Activated gamma-delta T cell treated with anti-CD3 and anti-CD28 coated beads, Interleukin-2, amount 50 U/mL, for 16 hours (primary cell): ENCODE measurements at places on chromosomes 13 and 19.

DNA sequence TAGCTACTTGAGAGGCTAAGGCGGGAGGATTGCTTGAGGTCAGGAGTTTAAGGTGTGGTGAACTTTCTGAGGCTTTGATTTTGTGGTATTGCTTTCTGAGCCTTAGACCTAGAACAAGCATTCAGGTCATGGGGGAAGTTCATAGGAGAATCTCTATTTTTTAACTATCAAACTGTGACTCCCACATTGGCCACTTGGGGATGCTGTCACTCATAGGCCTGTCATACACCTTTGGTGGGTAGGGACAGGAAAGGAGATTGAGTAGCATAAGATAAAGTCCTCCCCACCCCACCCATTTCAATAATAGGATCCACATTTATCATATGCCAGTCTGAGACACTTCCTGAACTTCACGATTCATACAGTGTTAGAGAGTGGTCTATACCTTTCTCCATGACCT is 41.9 kb upstream of the PSG2 start:
- no peak for DNase-seq

- no peak for DNase-seq
Observed at GRCh38 chr13:74171641-74172040, 37.4 kb upstream of the KLF12 start.

DNA sequence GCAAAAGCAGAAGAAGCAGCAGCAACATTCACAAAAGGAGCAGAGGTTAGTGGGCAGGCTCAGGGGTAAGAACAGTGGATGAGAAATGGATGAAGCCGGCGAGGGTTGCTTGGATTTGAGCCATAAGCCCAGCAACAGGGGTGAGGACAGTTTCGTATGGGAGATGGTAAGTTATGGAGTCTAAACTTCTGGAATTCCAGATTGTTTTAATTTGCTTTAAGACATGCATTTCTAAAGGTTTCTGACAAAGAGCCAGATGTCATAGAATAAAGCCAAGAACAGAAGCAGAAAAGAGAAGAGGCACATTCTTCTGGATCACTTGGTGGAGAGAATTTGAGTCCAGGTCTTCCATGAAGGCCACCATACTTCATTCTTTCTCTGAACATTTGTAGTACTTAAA is 76.6 kb downstream of the TNFSF11 start:
- DNase-seq: no peak

DNA sequence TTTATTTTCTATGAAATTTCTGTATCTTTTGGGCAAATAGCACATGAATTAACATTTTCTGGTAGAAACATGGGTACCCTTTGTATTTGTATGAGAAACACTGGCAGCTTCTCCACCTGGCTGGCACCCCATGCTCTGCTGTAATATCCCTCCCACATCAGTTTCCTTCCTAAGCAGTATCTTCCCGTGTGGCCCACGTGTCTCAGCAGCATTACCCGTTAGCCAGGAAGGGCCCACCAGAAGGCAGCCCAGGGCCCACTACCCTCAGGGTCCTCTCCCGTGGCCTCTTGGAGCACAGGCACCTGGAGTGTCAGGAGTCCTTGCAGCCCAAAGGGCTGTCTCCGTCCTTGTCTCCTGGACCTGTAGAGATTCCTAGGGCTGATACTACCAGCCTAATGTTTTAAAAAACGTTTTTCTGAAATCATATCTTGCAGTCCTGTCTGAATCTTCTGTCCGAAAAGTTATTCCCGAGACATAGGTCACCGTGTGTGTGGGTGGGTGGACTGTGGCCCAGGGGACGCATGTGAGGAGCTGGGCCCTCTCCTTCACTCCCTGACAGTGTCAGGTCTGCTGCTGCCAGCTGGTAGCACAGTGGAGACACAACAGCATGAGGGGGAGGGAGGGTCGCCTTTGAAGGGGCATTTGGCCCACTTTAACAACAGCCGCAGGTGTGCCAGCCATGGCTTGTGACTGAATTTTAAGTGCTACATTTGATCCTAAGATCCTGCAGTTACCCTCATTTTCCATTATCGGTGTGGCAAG is 22.0 kb upstream of the TEX29 start:
- no peak for DNase-seq

DNA sequence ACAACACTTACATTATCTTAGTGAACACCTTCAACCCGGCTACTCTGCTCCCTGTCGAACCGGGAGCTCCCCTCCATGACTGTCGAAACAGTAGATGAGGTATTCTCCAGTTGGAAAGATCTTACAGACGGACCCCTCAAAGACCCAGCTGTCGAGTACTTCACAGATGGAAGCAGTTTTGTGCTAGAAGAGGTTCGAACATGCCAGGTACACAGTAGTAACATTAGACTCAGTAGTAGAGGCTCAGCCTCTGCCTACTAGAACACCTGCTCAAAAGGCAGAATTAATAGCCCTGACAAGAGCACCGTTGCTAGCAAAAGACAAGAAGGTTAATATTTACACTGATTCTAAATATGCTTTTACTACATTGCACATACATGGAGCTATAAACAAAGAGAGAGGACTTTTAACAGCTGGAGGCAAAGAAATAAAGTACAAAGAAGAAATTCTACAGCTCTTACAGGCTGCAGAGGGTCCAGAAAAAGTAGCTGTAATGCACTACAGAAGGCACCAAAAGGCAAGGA is 13.6 kb upstream of the SLC15A1 start:
- no peak for DNase-seq

- DNase-seq: no peak
Observed at GRCh38 chr19:56687031-56687430, 15.5 kb upstream of the ZNF835 start.
